ENCODE measurements at places on chromosomes 7 and 10. TPM values are rescaled to one million over a fixed set of nuclear protein-coding genes. Genes with fewer than 3 reads are reported as not detected.

DNA sequence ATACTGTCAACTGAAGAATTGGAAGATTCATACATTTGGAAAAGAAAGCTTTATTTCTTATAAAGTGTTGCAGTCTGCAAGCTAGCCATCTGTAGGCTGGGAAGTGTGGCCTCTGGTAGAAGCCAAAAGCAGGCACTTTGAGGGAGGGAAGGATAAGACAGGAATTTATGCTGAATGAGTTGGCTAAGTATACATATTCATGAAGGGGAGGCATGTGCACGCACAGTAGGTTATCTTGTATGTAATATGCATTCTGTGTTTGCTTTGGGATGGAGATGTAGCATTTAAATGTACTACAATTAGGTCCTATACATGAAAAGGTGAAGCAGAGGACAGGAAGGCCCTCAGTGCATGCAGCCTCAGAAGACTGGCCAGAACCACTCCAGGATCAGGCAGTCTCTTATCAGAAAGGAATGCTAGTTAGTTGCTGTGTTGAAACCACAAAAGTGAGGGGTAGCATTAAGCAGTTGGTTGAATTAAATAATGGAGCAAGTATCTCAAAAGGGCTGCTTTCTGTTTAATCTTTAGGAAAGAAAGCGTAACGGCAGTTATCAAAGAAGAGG is 40.9 kb downstream of the MYO3A start:
- no peak for DNase-seq

DNA sequence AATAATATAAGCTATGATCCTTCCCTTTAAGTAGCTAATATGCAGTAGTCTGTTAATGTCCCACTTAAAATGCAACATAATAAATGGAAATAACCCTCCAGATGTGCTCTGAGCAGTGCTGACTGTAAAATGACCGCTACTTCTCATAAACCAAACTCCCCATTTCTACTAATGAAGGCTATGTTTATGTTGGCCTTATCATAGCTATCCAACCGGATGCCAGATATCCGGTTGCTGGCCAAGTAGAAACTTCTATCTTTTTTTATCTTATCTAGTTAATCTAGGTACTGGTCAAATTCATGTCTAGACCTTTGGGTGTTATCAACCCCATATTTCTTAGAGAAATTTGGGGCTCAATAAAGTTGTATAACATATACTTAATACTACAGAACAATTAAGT is 56.6 kb downstream of the CHRM2 start:
- no peak for DNase-seq

DNA sequence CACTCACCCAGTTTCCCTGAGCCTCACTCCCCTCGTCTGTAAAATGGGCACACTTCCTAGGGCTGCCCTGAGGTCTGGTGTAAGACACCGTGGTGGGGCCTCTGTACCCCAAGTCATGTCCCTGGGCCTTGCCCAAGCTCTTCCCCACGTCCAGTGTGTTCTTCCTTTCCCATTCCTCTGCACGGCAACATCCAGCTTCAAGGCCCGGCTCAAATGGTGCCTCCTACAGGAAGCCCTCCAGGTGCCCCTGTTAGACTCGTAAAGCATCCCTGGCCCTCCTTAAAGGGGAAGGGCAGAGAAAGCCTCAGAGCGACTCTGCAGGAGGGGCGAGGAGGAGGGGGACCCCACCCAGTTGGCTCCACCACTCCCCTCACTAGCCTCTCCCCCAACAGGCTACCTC is 8.6 kb downstream of the SLC29A4 start:
- no peak for DNase-seq

GRCh38 chr10:6590100-6590499 is 10.0 kb upstream of the PRKCQ start:
- DNase-seq = no peak

DNA sequence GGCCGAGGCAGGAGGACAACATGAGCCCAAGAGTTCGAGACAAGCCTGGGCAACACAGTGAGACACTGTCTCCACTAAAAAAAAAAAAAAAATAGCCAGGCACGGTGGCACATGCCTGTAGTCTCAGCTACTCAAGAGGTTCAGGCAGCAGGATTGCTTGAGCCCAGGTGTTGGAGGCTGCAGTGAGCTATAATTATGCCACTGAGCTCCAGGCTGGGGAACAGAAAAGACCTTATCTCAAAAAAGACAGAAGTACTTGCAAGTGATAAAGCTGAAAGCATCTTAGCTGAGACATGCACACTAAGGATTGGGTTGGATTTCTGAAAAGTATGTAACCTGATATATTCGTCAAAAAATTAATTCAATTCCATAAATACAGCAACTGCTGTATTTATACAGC is 68.4 kb downstream of the PPP1R3C start:
- DNase-seq = no peak

- no peak for DNase-seq
Measured at GRCh38 chr10:67780759-67781538, 57.0 kb downstream of the DNAJC12 start.

DNA sequence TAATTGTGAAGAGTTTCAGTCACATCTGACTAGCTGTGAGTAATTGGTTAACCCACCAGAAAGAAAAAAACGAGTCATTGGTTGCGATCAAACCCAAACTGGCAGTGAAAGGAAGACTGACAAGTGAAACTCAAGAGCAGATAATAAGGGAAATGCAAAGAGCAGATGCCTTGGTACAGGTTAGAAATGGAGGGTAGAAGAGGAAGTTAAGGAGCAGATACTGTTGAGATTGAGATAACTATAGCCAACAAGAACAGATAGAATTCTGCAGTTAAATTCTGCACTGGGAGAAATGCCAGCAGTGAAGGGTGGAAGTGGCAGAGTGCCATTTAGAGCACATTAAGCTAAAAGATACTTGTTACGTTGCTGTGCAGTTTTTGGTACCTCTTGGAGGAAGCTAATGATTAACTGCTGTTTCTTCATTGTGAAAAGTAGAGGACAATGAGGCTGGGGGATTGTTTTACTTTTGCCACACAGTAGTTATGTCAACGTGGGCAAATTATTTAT is 65.8 kb downstream of the CDK13 start:
- DNase-seq = no peak

- no peak for DNase-seq
Measured at GRCh38 chr10:3764626-3765112, 20.3 kb downstream of the KLF6 start.

DNA sequence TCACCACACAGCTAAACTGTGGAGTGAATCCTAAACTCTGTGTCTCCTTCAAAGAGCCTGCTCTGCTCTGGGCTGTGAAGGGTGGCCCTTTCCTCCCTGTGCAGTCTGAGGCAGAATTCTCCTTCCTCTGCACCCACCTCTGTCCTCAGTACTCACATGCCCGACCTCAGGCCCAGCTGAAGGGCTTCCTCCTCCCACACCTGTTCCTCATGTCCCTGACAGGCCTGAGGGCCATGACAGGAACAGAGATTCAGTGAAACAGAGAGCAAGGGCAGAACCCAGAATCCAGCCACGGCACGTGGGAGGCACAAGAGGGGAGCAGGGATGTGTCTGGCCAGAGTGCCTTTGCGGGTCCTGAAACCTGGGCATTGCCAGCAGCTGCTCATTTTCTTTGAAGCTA is 13.9 kb downstream of the CREB3L2 start:
- DNase-seq = no peak

GRCh38 chr10:124616836-124617130 is 127.4 kb downstream of the FAM53B start:
- DNase-seq = no peak

PITRM1 gene
- 72.8 TPM for total RNA-seq

DENND11 gene
- 8.3 TPM for total RNA-seq

TMEM176B gene
- not detected for total RNA-seq

FGF8 gene
- not detected for total RNA-seq

AUTS2 gene
- total RNA-seq = 0.03 TPM

Measured in SJSA1 (cell line).